ENCODE measurements at places on chromosomes 13 and 19.

GRCh38 chr19:52335768-52336116, 301 bp upstream of the ZNF610 start:
- no peak for DNase-seq

GRCh38 chr13:31105020-31105795, 56.5 kb downstream of the HSPH1 start:
- DNase-seq, result no peak

GRCh38 chr13:101527130-101527529, 74.7 kb downstream of the ITGBL1 start:
- DNase-seq, result no peak

- DNase-seq, result no peak
These were observed 305.8 kb downstream of the SPRY2 start for GRCh38 chr13:80035096-80035495.

- DNase-seq, result no peak
These were observed 80.3 kb upstream of the FRY start for GRCh38 chr13:31951215-31951678.

- DNase-seq, result no peak
These were observed 121.2 kb downstream of the STARD13 start for GRCh38 chr13:33164331-33164730.

- DNase-seq, result no peak
These were observed 271.8 kb upstream of the HTR2A start for GRCh38 chr13:47168618-47169017.

GRCh38 chr19:42985588-42985987, 40.7 kb downstream of the PSG11 start:
- no peak for DNase-seq

- DNase-seq, result no peak
These were observed 104.1 kb upstream of the SCEL start for GRCh38 chr13:77431449-77431848.

DNA sequence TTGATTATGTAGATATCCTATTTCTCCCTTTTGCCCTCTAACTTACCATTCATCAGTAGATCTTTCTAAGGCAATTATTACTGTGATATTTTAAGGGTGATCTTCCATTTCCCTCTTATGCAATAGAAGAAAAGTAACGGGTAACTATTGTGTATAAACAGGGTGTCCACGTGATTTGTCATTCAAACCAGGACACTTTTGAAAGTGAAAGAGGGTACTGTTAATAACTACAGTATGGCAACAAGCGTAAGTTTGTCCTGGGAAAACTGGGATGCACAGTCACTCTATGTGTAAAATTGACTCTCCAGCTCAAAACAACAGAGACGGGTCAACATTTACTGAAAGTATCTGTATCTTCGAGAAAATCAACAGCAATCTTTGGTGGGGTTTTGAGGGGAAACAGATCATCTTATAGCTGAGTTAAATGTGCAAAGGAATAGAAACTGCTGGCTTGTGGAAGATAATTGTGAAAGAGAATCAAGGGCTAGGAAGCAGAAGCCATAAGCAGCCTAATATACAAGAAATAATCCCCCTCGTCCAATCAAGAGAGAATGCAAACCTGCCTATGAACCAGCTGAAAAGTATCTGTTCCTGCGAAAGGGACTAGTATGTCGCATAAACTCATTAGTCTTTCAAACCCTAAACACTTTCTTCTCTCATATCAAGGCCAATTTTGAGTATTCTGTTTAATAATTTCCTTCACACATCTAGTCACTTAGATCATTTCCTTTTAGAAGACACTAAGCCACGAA, 126.7 kb downstream of the FOXO1 start:
- DNase-seq, result no peak

- no peak for DNase-seq
These were observed 62.8 kb upstream of the STARD13 start for GRCh38 chr13:33348366-33348765.

DNA sequence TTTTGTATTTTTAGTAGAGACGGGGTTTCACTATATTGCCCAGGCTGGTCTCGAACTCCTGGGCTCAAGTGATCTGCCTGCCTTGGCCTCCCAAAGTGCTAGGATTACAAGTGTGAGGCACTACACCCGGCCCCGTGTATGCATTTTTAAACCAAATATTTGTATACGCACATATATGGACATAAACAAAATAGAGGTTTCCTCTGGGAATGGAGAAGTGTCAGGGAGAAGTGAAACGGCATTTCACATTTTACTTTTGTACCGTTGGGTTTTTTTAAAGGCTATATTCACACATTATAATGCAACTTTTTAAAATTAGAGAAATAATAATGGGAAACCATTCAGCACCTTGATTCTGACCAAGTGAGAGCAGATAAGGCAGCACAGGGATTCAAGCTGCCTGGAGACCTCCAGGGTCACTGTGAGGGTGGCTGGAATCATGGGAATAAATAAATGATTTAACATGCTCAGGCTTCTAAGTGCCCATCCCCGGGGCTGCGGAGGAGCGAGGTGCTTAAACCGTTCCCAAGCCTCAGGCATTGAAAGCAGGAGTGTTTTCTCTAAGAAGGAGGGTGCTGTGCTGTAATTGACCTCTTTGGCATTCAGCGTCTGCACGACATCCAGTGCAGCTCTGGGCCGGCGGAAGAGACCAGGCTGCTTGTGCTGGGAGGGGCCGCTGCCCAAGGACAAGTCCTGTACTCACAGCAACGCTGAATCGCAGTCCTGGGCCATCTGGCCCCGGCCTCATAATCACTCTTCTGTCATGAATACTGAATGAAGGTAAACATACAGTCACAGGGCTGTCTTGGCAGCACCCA, 24.7 kb downstream of the GPR42 start:
- no peak for DNase-seq

DNA sequence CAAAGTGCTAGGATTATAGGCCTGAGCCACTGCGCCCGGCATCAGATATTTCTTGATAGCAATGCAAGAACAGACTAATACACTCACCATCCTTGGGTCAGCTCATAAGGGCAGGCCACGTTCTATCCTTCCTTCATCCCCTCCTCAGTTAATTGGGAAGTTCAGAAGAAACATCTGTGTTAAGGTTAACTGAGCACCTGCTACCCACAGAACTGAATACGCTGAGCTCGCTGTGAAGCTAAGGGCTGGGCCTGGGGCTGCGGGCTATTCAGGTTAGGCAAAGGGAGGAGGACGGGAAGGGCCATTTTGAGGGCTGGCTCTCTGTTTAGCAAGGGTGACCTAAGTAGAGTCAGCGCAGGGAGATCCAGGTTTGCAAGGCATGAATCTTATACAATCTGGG, 43.0 kb upstream of the UQCRFS1 start:
- DNase-seq, result no peak

DNA sequence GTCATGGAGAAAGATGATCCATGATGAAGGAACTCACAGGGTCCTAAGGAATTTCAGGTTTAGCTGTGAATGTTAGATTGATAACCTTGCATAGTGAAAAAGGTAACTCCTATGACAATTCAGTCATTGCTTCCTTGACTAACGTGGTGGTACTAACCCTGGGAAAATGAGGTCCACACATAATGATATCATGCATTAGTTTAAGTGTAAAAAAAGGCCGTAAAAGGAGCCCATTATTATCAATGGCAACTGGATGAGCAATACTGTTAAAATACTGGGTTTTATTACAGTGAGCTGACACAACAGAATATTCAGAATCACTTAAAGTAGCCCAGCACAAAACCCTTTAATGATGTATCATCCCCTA, 515.4 kb downstream of the DCT start:
- DNase-seq, result no peak

DNA sequence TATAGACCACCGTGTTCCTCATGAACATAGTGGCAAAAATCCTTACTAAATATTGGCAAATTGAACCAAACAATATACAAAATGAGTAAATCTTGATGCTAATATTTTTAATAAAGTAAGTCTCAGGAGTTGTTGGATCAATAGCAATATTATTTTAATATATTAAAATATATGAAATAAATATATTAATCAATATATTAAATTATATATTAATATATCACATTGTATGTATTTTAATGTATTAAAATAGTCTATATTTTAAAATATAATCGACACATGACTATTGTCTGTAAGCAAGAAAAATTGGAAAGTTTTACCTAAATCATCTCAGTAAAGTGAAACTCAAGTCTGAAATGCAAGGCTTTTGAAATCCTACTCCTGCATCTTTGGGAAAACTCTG, 78.9 kb upstream of the GJB6 start:
- no peak for DNase-seq

DNA sequence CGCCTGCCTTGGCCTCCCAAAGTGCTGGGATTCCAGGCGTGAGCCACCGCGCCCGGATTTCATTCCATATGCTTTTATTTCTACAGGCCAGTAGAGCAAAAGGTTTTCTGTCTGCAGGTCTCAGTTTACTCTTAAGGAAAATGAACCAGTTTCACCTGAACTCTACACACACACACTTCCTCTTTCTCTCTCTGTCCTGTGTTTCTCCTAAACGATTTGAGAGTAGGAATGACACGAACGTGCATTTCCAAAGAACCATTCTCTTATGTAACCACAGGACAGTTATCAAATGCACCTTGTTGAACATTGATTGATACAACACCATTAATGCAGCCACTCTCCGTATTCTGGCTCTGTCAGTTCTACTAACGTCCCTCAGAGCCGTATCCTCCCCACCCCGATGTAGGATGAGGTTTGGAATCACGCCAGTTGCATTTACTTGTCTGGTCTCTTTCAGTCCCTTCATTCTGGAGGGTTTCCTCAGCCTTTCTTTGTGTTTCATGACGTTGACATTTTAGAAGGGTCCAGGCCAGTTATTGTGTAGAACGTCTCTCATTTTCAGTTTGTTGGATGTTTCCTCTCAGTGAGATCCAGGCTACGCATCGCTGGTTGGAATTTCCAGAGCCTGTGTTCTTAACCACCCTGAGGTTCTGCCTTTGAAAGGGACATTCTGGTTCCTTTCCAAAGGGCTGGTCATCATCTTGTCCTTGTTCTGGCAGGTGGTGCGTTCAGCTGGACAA, 36.0 kb downstream of the BICRA start:
- no peak for DNase-seq

DNA sequence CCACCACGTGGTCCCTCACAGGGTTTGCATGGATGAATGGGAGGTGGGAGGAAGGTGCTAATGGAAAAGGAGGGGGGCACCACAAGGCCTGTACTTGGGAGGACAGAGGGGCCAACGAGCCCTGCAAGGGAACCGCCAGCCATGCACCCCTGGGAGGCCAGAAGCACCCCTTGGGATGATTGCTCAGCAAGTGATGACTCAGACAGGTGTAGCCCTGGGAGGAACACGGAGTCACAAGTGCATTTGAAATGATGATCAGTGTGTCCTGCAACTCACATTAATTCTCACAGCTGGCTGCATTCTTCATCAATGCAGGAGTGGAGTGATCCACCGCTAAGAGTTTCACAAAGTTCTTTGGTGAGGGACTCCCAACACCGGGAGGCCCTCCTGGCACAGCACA, 82.8 kb upstream of the ZNF254 start:
- DNase-seq, result no peak

GRCh38 chr19:11321191-11322126, 18.0 kb downstream of the RAB3D start:
- no peak for DNase-seq

DNA sequence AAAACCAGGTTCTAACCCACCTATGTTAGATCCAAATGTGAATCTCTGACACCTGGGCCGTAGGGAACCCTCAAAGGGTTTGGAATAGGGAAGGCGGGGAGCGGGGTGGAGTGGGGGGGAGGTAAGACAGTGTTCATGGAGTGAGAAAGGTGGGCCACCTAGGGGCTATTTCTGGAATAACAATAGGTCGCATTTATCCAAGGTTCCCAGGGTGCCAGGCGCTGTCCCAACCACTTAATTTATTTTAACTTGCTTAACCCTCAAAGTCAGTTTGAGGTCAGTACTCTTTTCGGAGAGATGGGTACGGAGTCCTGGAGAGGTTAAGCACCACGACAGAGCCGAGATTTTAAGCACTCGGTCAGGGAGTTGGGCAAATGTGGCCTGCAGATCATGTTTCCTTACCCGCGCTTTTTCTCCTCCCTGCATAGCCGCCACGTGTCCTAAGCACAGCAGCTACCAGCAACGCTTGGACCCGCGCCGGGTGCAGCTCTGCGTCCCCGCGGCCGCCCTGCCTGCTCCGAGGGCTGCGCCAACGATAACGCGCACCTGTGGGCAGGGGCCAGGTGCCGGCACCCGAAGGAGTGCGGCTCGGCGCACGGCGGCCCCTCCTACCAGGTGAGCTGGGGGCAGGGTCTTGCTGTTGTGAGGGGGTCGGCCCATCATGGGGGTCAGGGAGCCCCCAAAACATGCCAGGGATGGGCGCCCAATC, 25.0 kb upstream of the FXYD3 start:
- DNase-seq, result peak; percentile 68

- no peak for DNase-seq
These were observed 340.6 kb downstream of the TEX29 start for GRCh38 chr13:111661052-111661451.

GRCh38 chr19:3350014-3350663, 16.2 kb upstream of the NFIC start:
- DNase-seq, result no peak

GRCh38 chr19:12314553-12314952, 18.9 kb downstream of the ZNF563 start:
- DNase-seq, result no peak

DNA sequence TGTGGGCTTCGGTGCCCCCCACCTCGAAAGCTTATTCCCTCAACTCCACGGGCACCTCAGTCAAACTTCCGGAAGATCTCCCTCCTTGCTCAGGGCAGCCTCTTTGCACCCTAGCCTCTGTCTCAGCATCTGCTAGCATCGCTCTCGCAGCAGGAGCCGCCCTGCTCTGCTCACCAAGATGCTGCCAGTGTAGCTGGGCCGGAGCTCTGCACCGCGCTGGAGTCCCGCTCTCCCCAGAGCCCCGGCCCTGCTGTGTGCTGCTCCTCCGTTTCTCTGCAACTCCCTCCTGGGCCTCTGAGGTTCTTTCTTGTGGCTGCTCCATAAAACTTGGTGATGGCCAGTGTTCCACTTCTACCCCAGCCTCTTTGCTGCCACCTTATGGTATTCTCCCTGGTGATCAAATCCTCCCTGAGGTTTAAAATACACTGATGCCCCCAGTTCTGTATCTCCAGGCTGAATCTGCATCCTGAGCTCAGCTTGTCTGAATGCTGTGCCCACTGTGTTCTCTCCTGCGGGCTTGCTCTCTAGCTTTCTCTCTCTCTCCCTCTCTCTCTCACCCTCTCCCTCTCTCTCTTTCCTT, 198.0 kb downstream of the UQCRFS1 start:
- DNase-seq, result no peak

GRCh38 chr19:54506079-54506478, 3.4 kb downstream of the LAIR2 start:
- DNase-seq, result no peak

GRCh38 chr13:98372876-98373275, 195.8 kb upstream of the RNF113B start:
- peak; percentile 29 for DNase-seq

GRCh38 chr13:80955501-80955900, 614.6 kb upstream of the SPRY2 start:
- no peak for DNase-seq

GRCh38 chr13:48199404-48199946, 33.5 kb upstream of the ITM2B start:
- no peak for DNase-seq

DNA sequence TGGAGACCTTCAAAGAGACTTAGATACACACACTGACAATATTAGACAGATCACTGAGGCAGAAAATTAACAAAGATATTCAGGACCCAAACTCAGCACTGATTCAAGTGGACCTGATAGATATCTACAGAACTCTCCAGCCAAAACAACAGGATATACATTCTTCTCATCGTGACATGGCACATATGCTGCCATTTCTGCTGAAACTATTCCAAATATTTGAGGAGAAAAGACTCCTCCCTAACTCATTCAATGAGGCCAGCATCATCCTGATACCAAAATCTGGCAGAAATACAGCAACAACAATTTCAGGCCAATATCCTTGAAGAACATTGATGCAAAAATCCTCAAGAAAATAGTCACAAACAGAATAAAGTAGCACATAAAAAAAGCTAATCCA, 53.3 kb downstream of the TRPC4 start:
- no peak for DNase-seq
